NB4 (cell line): ENCODE measurements at places on chromosomes 7 and 10.

DNA sequence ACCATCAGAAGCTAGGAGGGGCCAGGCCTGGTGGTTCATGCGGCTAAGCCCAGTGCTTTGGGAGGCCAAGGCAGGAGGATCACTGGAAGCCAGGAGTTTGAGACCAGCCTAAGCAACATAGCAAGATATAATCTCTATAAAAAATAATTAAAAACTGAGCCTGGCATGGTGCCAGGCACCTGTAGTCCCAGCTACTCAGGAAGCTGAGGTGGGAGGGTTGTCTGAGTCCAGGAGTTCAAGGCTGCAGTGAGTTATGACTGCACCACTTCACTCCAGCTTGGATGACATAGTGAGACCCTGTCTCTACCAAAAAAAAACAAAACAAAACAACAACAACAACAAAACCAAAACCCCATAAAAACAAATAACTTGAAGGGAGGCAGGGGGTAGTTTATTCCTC, 172.9 kb upstream of the FAM171A1 start:
- DNase-seq, result no peak

DNA sequence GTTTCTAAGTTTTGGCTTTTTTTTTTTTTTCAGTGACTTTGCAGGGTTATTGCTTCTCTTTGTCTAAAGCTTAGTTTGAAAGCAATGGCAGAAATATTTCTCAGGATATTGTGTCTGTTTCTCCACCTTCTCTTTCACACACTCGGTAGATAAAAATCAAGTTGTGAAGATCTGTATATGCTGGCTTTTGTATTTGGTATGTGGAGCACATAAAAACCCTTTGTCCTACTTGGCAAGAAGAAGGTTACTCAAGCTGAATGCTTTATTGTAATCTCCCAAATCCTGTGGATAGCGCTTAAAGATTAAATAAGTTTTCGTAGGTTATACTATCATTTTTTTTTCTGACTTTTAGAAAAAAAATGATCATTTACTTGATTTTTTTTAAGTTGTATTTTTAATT, 172.4 kb downstream of the CDCA7L start:
- DNase-seq, result no peak

- peak; percentile 43 for DNase-seq
Measured at GRCh38 chr10:48271047-48271730, 3.3 kb downstream of the FRMPD2 start.

- no peak for DNase-seq
Measured at GRCh38 chr10:71661060-71661622, 58.4 kb downstream of the C10orf105 start.

DNA sequence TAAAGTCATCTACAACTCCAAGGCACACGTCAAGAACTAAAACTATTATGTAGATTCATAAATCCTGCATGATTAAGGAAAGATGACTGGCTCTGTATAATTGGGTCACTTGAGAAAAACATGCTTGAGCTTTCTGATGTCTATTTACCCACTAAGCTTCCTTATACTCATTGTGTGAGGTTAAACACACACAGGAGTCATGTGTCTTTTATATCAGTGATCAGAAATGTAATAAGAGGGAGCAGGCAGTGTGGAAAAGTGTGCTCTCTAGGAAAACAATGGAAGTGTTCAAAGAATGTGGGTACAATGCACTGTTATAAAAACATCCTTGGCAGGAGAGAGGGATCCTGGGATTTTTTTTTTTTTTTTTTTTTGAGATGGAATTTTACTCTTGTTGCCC, 108.6 kb upstream of the ARID5B start:
- no peak for DNase-seq

DNA sequence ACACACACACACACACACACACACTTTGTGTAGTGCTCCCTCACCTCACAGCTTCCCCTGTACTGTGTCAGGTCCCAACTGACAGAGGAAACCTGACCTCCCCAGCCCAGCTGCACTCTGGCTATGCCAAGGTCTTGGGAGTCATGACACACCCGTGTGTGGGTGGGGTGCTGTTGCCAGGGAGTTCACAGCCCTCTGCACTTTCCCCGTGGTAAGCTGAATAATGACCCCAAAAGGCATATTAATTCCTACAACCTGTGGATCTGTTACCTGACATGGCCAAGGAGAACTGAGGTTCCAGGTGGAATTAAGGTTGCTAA, 8.9 kb upstream of the NANOS1 start:
- DNase-seq, result no peak

GRCh38 chr7:117666031-117666430, 186.2 kb downstream of the CFTR start:
- DNase-seq, result no peak

- DNase-seq, result no peak
Measured at GRCh38 chr10:121846555-121846954, 81.3 kb downstream of the ATE1 start.

- DNase-seq, result no peak
Measured at GRCh38 chr10:133259602-133259989, 17.1 kb downstream of the ADAM8 start.

DNA sequence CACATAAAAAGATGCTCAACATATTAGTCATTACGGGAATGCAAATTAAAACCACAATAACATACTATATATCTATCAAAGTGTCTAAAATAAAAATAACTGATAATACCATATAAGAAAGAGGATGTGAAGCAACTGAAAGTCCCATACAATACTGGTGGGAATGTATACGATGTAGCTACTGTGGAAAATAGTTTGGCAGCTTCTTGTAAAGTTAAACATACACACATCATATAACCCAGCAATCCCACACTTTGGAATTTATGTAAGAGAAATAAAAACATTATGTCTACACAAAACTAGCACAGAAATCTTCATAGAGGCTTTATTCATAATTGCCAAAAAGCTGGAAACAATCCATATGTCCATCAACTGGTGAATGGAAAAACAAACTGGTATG, 10.5 kb upstream of the COMMD3 start:
- no peak for DNase-seq

DNA sequence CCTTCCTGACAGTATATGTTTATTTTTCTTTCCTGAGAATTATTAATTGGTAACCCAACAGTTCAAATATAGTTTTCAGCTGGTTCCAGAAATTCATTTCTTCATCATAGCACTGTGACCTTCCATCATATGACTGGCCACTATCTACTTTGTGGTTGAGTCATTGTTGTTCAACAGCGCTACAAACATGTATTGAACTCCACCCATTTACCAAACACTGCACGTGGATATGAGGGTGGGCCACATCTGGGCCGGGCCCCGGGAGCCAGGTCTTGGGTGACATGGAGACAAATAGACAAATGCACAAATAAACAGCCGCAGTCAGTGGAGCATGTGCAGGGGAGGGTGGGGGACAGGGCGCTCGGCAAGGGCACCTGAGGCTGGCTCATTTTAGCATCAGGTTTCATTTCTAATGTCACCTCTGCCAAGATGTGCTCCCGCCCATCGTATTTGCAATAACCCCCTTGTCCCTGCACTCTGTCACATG, 24.0 kb upstream of the EEPD1 start:
- DNase-seq, result no peak

GRCh38 chr7:15667991-15668390, 18.5 kb downstream of the MEOX2 start:
- no peak for DNase-seq

- no peak for DNase-seq
Measured at GRCh38 chr7:26147030-26147429, 5.0 kb upstream of the NFE2L3 start.

- DNase-seq, result peak; percentile 6
Measured at GRCh38 chr10:117663750-117664149, 121.2 kb downstream of the EMX2 start.
